ENCODE measurements at places on chromosomes 7 and 10. TPM values are rescaled to one million over a fixed set of nuclear protein-coding genes. Genes with fewer than 3 reads are reported as not detected.

The STAMBPL1 gene
- total RNA-seq, result 5.8 TPM

The ACSM6 gene
- total RNA-seq, result not detected

The VAX1 gene
- total RNA-seq, result not detected

The KIF5B gene
- 102 TPM for total RNA-seq

The NKX2-3 gene
- not detected for total RNA-seq

The CFAP70 gene
- 7.2 TPM for total RNA-seq

The CDCA7L gene
- 17.7 TPM for total RNA-seq

GRCh38 chr7:116734710-116735109 is 62.7 kb downstream of the MET start:
- H3K27me3 ChIP-seq, result no peaks in the 10 kb centered on the region
- H3K4me1 ChIP-seq, result no peaks in the 10 kb centered on the region
- H3K27ac ChIP-seq, result no peak overlapping the region

- H3K4me3 ChIP-seq, result no peak overlapping the region
- no peak for DNase-seq
- no peak overlapping the region for H3K27ac ChIP-seq
- no peaks in the 10 kb centered on the region for H3K27me3 ChIP-seq
- no peaks in the 10 kb centered on the region for H3K36me3 ChIP-seq
Observed at GRCh38 chr10:76766682-76767081, 870.9 kb downstream of the KCNMA1 start.

DNA sequence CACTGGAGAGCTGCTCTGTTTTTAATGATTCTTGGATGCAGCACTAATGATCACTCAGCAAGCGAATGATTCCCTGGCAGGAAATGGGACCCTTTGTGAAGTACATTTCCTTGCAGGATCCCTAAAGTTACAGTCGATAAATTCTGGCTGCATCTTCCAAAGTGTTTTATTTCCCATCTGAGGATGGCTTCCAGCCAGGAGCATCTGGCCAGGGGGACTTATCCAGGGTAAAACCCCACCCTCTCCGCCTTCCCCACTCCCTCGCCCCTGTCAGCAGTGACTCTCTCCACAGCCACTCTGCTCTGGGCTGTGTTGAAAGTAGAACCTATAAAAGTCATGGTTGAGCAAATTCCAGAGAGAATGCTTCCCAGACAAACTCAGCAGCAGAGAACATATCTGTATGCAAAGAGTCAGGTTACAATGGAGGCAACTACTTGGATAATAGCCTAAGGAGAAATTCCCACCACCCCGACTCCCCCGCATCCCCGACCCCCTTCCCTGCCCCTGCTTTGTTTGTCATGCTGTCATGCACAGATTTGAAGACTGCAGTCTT is 111.0 kb upstream of the ANLN start:
- peak overlapping the region; percentile 36 for H3K27ac ChIP-seq
- H3K27me3 ChIP-seq, result no peaks in the 10 kb centered on the region
- peaks cover 8% of the 10 kb centered on the region for H3K4me1 ChIP-seq
- no peak overlapping the region for H3K4me3 ChIP-seq

- H3K27me3 ChIP-seq, result no peaks in the 10 kb centered on the region
- H3K36me3 ChIP-seq, result no peaks in the 10 kb centered on the region
- no peak for DNase-seq
- H3K27ac ChIP-seq, result no peak overlapping the region
- H3K4me1 ChIP-seq, result no peaks in the 10 kb centered on the region
Observed at GRCh38 chr7:116194115-116194514, 16.2 kb upstream of the TES start.

DNA sequence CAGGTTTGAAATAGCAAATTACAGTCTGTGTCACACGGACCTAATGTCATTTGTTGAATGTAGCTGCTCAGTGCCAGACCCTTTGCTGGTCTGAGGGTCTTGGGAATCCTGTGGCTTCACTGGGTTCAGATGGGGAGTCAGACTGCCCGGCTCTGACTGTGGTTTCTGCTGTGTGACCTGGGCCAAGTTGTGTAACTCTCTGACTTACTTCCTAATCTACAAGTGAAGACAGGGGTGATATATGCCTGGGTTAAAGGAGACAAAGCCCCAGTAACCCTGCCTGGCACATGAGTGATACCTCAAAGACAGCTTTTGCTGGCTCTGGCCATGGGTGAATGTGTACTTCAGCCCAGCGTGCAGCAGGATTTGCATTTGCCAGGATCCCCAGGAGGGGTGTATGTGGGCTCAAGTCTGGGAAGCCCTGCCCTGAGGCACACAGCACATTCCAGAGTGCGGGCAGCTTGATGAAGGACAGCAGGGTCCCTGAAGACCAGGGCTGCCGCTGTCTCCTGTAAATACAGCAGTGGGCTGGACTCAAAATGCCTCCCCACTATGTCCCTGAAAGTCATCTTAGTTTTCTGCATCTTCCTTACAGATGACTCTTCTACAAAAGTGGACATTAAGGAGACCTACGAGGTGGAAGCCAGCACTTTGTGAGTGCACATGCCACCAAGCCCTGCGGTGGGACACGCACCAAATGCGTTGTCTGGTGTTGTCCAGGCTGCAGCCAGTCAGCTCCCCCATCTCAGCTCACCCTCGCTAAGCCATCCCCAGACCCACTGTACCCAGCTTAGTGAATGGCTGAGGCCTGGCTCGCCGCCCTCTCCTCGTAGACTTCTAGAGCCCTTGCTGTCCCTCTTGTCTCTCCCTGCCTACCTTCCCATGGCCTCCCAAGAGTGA is 16.4 kb downstream of the NACAD start:
- H3K4me3 ChIP-seq, result no peak overlapping the region
- no peaks in the 10 kb centered on the region for H3K36me3 ChIP-seq
- no peak for DNase-seq

GRCh38 chr7:14218338-14218737 is 228.9 kb upstream of the ETV1 start:
- H3K27me3 ChIP-seq, result no peaks in the 10 kb centered on the region
- no peak overlapping the region for H3K4me3 ChIP-seq
- H3K27ac ChIP-seq, result no peak overlapping the region
- no peak for DNase-seq
- H3K4me1 ChIP-seq, result no peaks in the 10 kb centered on the region

GRCh38 chr7:29955799-29956486 is 33.7 kb downstream of the SCRN1 start:
- H3K4me1 ChIP-seq, result no peaks in the 10 kb centered on the region
- no peaks in the 10 kb centered on the region for H3K36me3 ChIP-seq
- no peaks in the 10 kb centered on the region for H3K27me3 ChIP-seq
- DNase-seq, result no peak
- H3K4me3 ChIP-seq, result no peak overlapping the region
- H3K27ac ChIP-seq, result no peak overlapping the region

DNA sequence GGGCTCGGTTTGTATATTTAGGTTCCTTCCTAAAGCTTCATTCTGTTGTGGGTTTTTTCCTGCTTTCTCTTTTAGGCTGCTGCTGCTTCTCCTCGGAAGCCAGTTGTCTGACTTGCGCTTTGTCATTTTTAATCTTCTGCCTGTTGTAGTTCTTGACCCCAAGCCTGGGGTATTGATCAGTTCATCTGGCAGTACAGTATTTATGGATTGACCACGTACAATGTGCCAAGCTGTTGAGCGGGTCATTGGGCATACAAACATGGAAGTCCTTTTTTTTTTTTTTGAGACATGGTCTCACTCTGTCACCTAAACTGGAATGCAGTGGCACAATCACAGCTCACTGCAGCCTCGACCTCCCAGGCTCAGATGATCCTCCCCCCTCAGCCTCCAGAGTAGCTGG is 4.3 kb downstream of the PROSER2 start:
- H3K36me3 ChIP-seq, result no peaks in the 10 kb centered on the region
- H3K27ac ChIP-seq, result no peak overlapping the region
- H3K4me1 ChIP-seq, result no peaks in the 10 kb centered on the region
- no peak for DNase-seq
- H3K4me3 ChIP-seq, result no peak overlapping the region

- no peak overlapping the region for H3K4me3 ChIP-seq
- no peaks in the 10 kb centered on the region for H3K4me1 ChIP-seq
- no peak for DNase-seq
Observed at GRCh38 chr7:139667377-139667776, 110.4 kb downstream of the HIPK2 start.

DNA sequence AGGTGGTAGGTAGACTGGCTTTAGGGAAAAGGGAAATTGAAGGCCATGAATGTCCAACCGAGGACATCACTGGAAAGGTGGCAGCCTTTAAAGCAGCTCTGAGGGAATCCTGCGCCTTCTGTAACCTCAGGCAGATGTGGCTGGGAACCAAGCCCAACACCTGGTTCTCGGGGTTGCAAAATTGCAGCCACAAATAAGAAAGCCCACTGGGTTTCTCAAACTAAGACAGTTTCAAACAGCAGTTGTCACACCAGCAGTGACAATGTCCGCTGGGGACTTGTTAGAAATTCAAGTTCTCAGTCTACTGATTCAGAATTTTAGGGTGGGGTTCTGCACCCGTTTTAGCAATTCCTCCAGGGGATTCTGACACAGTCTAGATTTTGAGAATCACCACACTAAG is 42.7 kb upstream of the STEAP1B start:
- DNase-seq, result no peak
- peaks cover 4% of the 10 kb centered on the region for H3K27me3 ChIP-seq
- H3K4me1 ChIP-seq, result no peaks in the 10 kb centered on the region
- H3K27ac ChIP-seq, result no peak overlapping the region
- H3K4me3 ChIP-seq, result no peak overlapping the region

DNA sequence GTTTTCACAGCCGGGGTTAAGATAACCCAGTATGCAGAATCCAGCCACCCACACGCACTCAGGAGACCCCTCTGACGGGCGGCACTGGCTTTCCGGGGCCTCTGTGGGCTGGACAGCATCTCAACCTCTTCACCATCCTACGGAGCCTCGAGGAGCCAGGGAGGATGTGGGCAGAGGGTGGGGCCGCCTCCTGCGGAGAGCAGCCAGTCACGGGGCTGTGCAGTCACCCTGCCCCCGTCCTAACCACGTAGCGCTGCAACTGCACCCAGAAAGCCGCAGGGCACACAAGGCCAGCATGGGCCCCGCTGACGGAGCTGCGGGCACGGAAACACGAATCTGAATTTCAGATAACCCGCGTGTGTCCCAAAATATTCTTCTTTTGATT is 270.3 kb downstream of the ELFN1 start:
- no peaks in the 10 kb centered on the region for H3K4me1 ChIP-seq
- no peaks in the 10 kb centered on the region for H3K27me3 ChIP-seq
- H3K27ac ChIP-seq, result no peak overlapping the region
- H3K4me3 ChIP-seq, result no peak overlapping the region

DNA sequence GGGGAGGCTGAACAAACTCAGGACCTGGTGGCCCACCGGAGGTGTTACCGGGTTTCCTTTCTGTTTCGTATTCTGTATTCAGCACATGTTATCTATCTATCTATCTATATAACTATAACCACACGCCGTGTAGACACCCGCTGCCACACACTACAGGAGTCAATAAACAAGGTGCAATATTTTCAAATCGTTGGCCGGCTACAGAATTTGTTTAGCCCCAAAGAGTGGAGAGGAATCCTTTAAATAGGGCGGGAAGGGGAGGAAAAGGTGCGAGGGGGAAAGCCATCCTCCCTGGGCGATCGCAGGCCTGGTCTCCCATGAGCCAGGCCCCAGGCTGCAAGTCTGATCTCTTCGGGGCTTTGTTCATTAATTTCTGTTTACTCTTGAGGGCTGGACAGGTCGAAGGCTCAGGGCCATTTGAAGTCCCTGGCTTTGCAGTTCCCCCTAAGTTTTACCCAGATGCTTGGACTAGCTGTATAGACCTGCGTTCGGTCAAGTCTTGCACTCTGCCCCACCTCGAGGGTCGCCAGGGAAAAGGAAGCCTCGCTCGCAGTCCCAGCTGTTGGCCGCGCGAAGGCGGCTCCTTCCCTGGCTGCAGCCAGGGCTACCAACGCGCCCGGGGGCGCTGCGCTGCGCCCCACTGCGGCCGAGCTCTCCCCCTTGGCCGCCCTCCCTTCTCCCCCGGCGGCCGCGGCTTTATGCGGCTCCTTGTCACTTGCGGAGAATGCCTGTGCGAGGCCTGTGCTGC is 3.8 kb downstream of the NKX2-3 start:
- H3K27ac ChIP-seq, result no peak overlapping the region
- no peak for DNase-seq
- H3K4me1 ChIP-seq, result peaks cover 10% of the 10 kb centered on the region
- H3K4me3 ChIP-seq, result no peak overlapping the region
- peaks cover 87% of the 10 kb centered on the region for H3K27me3 ChIP-seq

DNA sequence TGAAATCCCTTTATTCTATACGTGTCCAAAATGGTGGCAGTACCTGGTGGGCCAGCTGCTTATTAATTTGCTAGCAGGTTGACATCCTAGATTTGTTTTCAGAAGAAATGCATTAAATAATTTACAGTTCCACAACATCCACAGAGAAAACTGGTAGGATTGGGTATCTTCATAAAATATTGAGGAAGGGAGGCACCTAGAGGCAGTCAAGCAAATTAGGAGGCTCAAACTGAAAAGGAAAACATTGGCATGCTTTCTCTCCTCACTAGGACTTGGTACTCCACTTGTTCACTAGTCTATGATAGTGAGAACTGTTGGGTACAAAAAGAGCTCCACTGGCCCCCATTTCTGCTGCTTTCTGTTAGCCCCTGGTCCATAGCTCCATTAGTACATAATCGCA is 18.3 kb upstream of the LRGUK start:
- H3K4me3 ChIP-seq, result no peak overlapping the region
- H3K36me3 ChIP-seq, result no peaks in the 10 kb centered on the region
- DNase-seq, result no peak
- H3K27ac ChIP-seq, result no peak overlapping the region
- no peaks in the 10 kb centered on the region for H3K4me1 ChIP-seq
- H3K27me3 ChIP-seq, result no peaks in the 10 kb centered on the region

GRCh38 chr7:98174334-98175259 is 36.6 kb upstream of the BHLHA15 start:
- peaks cover 26% of the 10 kb centered on the region for H3K4me1 ChIP-seq
- H3K36me3 ChIP-seq, result no peaks in the 10 kb centered on the region
- no peak overlapping the region for H3K4me3 ChIP-seq
- peak; percentile 90 for DNase-seq

- H3K36me3 ChIP-seq, result no peaks in the 10 kb centered on the region
- H3K27ac ChIP-seq, result no peak overlapping the region
- H3K4me3 ChIP-seq, result no peak overlapping the region
Observed at GRCh38 chr10:8369666-8370065, 315.2 kb downstream of the GATA3 start.

DNA sequence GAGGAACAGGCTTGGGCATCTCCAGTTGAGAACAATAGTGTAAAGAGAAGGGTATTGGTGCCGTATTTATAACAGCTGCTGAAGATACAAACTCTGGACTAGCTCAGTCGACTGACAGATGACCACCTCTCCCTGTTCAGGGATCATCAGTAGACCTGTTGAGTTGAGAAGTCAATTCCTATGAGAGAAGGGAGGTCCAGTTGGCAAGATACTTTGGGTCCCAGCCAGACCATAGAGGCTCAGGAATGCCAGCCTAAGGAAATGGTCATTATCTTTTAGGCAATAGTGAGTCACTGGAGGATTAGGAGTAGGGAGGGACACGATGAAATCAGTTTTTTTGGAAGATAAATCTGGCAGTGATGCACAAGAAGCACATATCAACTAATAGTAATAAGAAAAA is 202.9 kb downstream of the TRIL start:
- H3K27ac ChIP-seq, result no peak overlapping the region
- H3K27me3 ChIP-seq, result no peaks in the 10 kb centered on the region
- DNase-seq, result no peak
- H3K36me3 ChIP-seq, result no peaks in the 10 kb centered on the region
- H3K4me3 ChIP-seq, result no peak overlapping the region
- no peaks in the 10 kb centered on the region for H3K4me1 ChIP-seq
